ENCODE measurements at places on chromosomes 3 and 15.

- H3K27me3 ChIP-seq: peaks cover 58% of the 10 kb centered on the region
- DNase-seq: no peak
- H3K27ac ChIP-seq: no peak overlapping the region
- H3K4me3 ChIP-seq: no peak overlapping the region
These were observed 2.7 kb downstream of the ARPP21 start for GRCh38 chr3:35641920-35642527.

DNA sequence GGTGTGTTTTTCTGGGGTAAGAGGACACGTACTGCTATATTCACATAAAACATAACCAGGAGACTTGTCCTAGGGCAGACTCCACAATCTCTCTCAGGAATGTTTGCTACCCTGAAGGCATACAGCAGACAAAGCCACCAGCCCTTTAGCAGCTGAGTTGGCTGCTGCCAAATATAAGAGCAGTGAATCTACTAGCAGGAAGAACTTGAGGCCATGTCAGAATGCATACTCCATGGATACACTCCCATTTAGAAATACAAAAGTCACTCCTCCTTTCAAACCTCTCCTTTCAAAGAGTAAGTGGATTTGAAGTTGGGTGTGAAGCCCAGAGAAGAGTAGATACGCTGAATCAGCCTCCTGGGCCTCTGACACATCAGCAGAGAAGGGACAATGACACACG lies 94.1 kb downstream of the CADPS start:
- no peak for DNase-seq
- no peaks in the 10 kb centered on the region for H3K27me3 ChIP-seq
- no peak overlapping the region for H3K27ac ChIP-seq
- no peak overlapping the region for H3K4me3 ChIP-seq
- H3K36me3 ChIP-seq: no peaks in the 10 kb centered on the region

DNA sequence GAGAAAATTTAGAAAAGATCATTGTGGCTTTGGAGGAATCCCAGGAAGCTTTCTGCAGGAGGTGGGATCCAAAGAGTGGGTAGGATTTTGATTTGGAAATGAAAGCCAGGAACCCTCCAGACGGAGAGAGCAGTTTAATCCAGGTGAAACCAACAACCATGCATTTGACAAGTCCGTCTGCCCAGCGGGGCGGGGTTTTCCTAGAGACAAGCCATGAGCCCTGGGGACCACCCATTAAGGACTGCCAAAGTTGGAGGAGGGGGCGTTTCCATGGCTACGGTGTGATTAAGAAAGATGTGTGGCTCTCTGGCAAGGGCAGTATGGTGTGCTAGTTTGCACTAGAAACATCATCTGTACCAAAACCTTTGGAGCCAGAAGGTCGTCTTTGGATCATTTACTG lies 53.4 kb downstream of the SRGAP3 start:
- peaks cover 8% of the 10 kb centered on the region for H3K4me1 ChIP-seq
- DNase-seq: no peak
- H3K4me3 ChIP-seq: no peak overlapping the region
- no peak overlapping the region for H3K27ac ChIP-seq
- H3K27me3 ChIP-seq: no peaks in the 10 kb centered on the region

GRCh38 chr15:78800189-78800588 lies 11.1 kb downstream of the ADAMTS7 start:
- H3K36me3 ChIP-seq: no peaks in the 10 kb centered on the region
- H3K4me3 ChIP-seq: no peak overlapping the region
- no peaks in the 10 kb centered on the region for H3K27me3 ChIP-seq

- no peak overlapping the region for H3K4me3 ChIP-seq
- no peaks in the 10 kb centered on the region for H3K27me3 ChIP-seq
- no peaks in the 10 kb centered on the region for H3K36me3 ChIP-seq
- DNase-seq: no peak
- no peak overlapping the region for H3K27ac ChIP-seq
These were observed 29.4 kb upstream of the ARID3B start for GRCh38 chr15:74511583-74511982.

DNA sequence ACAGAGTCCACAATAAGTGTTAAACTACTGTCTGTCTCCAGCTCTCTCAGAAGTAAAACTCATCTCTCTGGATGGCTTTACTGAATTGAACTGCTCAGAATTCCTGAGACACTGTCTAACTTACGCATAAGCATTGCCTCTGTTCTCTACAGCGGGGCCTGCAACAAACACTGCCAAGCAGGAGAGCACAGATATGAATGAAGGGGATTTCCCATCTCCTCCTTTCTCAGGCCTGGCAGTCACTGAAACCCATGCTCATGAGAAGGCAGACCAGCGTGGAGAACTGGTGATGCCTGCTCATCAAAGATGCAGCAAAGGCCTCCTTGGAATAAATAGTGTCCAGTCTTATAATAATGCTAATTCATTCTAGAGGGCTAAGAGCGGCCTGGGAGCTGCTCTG lies 10.3 kb downstream of the RASGRP1 start:
- no peaks in the 10 kb centered on the region for H3K36me3 ChIP-seq
- DNase-seq: no peak
- H3K27ac ChIP-seq: no peak overlapping the region
- no peaks in the 10 kb centered on the region for H3K4me1 ChIP-seq

GRCh38 chr3:150830094-150830681 lies 67.2 kb upstream of the SIAH2 start:
- H3K27me3 ChIP-seq: no peaks in the 10 kb centered on the region
- H3K36me3 ChIP-seq: no peaks in the 10 kb centered on the region
- DNase-seq: no peak
- H3K27ac ChIP-seq: no peak overlapping the region
- no peak overlapping the region for H3K4me3 ChIP-seq

DNA sequence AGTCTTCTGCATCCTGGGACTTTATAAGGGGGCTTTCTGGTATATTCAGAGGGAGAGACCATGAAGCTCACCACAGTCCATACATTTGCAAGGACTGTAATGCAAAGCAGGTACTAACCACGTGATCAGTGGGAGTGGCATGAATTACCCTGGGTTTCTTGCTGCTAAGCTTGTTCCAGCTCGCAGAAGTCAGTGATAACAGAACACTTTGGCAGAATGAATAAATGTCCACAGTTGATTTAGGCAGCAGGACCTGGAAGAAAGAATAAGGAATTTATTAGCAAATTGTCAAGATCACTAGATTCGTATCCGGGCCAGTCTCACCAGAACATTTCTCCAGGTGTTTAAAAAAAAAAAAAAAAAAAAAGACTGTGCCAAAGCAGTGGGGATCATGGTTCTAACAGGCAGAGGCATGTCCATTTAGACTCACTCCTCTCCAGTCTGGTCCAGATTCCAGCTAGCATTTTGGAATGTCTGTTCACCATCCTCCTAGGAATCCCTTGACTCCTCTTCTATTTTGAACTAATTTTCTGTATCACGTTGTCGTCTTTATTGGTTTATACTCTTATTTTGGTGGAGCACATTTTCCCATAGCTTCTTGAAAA lies 24.5 kb downstream of the HHLA2 start:
- H3K4me3 ChIP-seq: no peak overlapping the region
- no peak overlapping the region for H3K27ac ChIP-seq

DNA sequence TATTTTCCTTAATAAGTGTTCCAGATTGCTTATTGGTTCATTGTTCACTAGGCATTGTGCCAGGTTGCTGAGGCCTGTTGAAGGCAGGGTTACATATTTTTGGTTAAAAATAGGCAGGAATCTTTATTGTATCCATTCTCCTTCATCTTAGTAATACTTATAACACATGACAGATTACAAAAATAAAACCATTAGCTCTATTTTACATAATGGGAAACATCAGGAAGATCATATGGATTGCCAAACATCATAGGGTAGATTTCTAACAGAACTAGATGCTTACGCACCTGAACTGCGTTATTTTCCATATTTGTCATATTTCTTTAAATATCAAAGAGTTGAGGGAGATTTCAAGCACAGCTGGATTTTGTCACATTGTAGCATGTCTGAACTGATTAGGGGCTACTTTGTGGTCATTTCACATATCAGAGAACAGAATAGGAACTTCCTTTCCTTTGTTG lies 462.9 kb upstream of the SGO1 start:
- no peaks in the 10 kb centered on the region for H3K27me3 ChIP-seq
- no peak for DNase-seq
- no peaks in the 10 kb centered on the region for H3K36me3 ChIP-seq
- no peak overlapping the region for H3K4me3 ChIP-seq
- H3K4me1 ChIP-seq: peaks cover 14% of the 10 kb centered on the region

DNA sequence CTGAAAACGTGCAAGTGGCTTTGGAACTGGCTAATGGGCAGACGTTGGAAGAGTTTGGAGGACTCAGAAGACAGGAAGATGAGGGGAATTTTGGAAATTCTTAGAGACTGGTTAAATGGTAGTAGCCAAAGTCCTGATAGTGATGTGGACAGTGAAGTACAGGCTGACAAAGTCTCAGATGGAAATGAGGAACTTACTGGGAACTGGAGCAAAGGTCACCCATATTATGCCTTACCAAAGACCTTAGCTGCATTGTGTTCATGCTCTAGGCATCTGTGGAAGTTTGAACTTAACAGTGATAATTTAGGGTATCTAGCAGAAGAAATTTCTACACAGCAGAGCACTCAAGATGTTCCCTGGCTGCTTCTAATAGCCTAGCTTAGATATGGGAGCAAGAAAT lies 28.6 kb upstream of the SERPINI2 start:
- no peak overlapping the region for H3K4me3 ChIP-seq
- no peaks in the 10 kb centered on the region for H3K27me3 ChIP-seq
- no peaks in the 10 kb centered on the region for H3K36me3 ChIP-seq

DNA sequence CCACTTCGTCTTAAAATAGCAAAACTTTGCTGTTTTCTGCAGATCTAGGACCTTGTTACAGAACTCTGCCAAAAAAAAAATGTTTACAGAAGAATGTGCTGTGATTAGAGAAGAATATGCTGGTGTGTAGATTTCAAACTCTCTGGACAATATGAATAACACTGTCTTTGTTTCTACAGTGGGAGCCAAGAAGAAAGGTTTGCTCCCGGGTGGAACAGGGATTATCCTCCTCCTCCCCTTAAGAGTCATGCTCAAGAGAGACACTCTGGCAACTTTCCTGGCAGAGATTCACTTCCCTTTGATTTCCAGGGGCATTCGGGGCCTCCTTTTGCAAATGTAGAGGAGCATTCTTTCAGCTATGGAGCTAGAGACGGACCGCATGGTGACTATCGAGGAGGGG lies 27.3 kb downstream of the RBM6 start:
- no peaks in the 10 kb centered on the region for H3K4me1 ChIP-seq
- no peak for DNase-seq
- H3K4me3 ChIP-seq: no peak overlapping the region
- H3K27me3 ChIP-seq: no peaks in the 10 kb centered on the region
- no peak overlapping the region for H3K27ac ChIP-seq
- H3K36me3 ChIP-seq: peaks cover 46% of the 10 kb centered on the region

- H3K27me3 ChIP-seq: peaks cover 15% of the 10 kb centered on the region
- H3K4me1 ChIP-seq: peaks cover 2% of the 10 kb centered on the region
- H3K4me3 ChIP-seq: no peak overlapping the region
- no peak overlapping the region for H3K27ac ChIP-seq
These were observed 2.4 kb downstream of the MKRN3 start for GRCh38 chr15:23567921-23568320.

DNA sequence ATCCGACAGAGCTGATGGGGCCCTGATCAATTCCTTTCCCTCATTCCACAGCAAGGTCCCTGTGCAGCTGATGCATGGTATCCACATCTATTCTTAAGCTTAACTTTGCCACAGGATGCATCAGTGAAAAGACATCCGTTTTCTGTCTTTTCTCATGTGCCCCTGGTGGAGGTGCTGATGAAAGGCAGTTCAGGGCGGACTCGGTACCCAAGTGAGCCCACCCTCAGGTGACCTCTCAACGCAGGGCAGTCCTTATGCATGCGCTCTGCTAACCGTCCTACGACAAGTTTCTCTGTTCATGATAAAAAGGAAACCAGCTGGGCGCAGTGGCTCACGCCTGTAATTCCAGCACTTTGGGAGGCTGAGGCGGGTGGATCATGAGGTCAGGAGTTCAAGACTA lies 251.4 kb downstream of the ADAMTS17 start:
- DNase-seq: no peak
- H3K36me3 ChIP-seq: no peaks in the 10 kb centered on the region
- no peak overlapping the region for H3K27ac ChIP-seq
- no peak overlapping the region for H3K4me3 ChIP-seq

GRCh38 chr3:150599611-150600297 lies 3.4 kb upstream of the SELENOT start:
- H3K27ac ChIP-seq: peak overlapping the region; percentile 98
- H3K27me3 ChIP-seq: no peaks in the 10 kb centered on the region
- H3K4me3 ChIP-seq: no peak overlapping the region
- peak; percentile 69 for DNase-seq
- H3K36me3 ChIP-seq: peaks cover 10% of the 10 kb centered on the region

DNA sequence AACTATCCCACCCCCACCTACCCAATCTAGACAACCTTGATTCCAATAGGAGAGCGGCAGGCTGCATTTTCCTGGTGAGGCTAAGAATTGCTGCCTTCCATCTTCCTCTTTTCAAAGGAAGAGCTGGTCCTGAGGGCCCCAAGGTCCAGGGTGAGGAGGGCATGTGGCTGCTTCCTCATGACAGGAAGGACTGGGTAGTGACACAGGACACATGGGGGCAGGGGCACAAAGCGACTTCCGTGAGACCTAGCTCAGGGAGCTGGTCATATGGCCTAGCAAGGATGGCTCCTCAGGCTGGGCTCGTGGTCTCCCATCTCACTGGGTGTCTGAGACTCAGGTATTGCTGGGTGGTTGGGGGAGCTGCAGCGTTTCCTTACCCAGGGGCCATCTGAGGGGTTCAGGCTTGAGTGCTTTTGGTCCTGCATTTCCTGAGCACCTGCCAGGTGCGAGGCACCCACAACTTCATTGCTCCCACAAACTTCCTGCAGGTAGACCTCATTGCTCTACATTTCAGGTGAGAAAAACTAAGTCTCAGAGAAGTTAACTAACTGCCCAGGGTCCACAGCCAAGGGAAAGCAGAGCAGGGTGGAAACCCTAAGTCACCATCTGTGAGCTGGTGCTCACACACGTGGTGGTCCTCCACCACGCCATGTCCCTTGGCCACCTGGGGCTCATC lies 160.0 kb upstream of the TLE3 start:
- no peaks in the 10 kb centered on the region for H3K36me3 ChIP-seq
- H3K27me3 ChIP-seq: no peaks in the 10 kb centered on the region
- no peak for DNase-seq
- no peak overlapping the region for H3K27ac ChIP-seq
- H3K4me1 ChIP-seq: no peaks in the 10 kb centered on the region

DNA sequence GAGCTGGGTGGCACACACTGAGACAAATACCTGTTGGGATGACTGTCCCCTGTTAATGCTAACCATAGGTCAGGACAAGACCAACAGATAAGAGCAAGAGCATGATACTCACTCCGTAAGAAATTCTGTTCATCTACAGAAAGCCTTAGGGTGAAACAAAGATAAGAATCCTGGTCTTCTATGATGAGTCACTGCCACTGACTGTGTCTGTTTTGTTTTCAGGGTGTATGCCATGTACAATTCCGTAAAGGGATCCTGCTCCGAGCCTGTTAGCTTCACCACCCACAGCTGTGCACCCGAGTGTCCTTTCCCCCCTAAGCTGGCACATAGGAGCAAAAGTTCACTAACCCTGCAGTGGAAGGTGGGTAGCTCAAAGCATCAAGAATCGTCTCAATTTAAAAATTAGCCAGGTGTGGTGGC lies 141.1 kb downstream of the GHSR start:
- peaks cover 20% of the 10 kb centered on the region for H3K4me1 ChIP-seq
- no peaks in the 10 kb centered on the region for H3K27me3 ChIP-seq
- no peak overlapping the region for H3K27ac ChIP-seq
- H3K4me3 ChIP-seq: no peak overlapping the region
- DNase-seq: no peak
- peaks cover 82% of the 10 kb centered on the region for H3K36me3 ChIP-seq

GRCh38 chr15:81851325-81851724 lies 194.5 kb downstream of the MEX3B start:
- no peak overlapping the region for H3K27ac ChIP-seq
- no peaks in the 10 kb centered on the region for H3K4me1 ChIP-seq
- H3K4me3 ChIP-seq: no peak overlapping the region
- no peak for DNase-seq
